Hematopoietic multipotent progenitor cell treated with erythropoietin and hydrocortisone succinate and interleukin-3 and kit ligand, for 6 days (in vitro differentiated cells): ENCODE measurements at places on chromosomes 11 and 22.

DNA sequence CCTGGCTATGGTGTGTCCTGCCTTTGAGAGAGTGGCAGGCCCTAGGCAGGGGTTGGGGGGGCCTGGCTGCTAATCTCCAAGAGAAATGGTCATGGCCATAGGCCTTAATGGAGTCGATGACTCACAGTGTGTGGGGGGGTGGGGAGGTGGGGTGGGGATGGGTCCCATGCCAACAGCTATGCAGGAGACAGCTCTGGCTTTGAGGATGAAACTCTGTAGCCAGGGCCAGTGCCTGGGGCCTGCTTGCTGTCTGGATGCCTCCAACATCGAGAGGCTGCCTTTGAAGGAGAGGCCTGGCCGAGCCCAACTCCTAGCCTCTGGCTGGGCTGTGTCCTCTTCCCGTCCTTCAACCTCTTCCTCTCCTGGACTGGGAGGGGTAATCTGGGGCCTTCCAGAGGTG lies 23.9 kb upstream of the TSPAN18 start:
- DNase-seq: no peak

DNA sequence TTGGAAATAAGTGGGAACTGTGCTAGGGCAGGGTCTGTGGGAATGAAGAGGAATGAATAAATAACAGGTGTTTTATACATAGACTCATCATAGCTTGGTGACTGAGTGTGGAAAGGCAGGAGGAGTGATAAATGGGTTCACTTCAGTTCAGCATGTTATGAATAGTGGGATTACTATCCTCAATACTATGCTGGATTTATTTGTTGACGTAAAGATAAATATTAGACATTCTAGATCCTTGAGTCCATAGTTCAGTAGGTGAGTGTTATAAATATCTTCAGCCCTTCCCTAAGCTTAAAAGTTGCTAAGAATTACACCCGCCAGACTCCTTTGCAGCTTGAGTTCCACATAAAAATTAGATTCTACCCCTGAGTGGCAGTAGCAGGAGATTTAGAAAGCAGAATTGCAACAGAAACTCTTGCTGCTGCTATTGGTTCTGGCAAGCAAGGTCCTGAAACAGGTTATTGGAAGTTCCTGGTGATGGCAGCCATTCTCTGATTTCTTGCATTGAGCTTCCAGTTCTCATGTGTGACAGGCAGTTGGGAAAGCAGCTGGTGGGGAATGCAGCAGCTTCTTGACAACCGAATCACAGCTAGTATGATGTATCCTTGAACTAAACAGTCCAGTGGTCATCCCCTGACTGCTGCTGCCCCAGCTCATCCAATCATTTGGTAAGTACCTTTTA lies 1558.9 kb downstream of the FAM181B start:
- no peak for DNase-seq

- no peak for DNase-seq
Observed at GRCh38 chr11:47388697-47389576, 10.6 kb upstream of the SPI1 start.

GRCh38 chr22:18057568-18058209 lies 20.1 kb upstream of the PEX26 start:
- DNase-seq: no peak

DNA sequence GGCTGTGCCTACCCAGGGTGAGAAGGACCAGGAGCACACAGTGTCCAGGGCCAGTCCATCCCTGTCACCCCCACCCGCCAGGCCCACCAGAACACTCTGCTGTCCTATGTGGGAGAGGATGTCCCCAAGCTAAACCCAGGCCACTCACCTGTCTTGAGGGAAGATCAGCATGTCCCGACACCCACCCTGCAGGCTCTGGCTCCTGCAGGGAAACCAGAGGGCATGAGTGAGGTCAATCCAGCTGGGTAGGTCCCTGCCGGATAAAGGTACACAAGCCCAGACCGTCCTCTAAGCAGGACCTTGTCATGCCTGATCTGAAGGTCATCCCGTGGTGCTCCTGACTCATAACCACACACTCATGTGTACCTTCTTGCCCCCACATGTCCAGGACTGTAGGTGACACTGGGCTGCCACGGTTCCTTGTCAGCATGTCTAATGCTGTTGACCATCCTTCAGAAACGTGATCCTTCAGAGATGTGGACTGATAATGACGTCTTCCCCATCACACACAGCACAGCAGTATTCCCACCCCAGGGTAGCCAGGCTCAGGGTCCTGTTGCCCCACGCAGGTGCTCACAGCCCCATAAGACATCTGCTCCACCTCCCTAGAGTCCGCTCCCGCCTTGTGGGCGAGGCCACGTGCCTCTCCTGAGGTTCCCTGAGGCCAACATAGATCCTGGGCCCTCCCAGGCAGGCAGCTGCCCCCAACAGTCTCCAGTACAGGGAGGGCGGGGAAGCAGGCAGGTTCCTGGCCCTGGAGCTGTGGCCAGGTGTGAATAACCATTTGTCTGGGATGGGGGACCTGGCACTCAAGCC lies 6.1 kb downstream of the ARVCF start:
- DNase-seq: no peak

- no peak for DNase-seq
Observed at GRCh38 chr22:23922921-23923320, 28.7 kb downstream of the MIF start.

- DNase-seq: peak; percentile 39
Observed at GRCh38 chr22:49983148-49984042, 22.8 kb downstream of the PIM3 start.

- DNase-seq: no peak
Observed at GRCh38 chr11:96373826-96374225, 15.9 kb downstream of the CCDC82 start.

GRCh38 chr11:92751594-92751993 lies 217.9 kb upstream of the MTNR1B start:
- no peak for DNase-seq

DNA sequence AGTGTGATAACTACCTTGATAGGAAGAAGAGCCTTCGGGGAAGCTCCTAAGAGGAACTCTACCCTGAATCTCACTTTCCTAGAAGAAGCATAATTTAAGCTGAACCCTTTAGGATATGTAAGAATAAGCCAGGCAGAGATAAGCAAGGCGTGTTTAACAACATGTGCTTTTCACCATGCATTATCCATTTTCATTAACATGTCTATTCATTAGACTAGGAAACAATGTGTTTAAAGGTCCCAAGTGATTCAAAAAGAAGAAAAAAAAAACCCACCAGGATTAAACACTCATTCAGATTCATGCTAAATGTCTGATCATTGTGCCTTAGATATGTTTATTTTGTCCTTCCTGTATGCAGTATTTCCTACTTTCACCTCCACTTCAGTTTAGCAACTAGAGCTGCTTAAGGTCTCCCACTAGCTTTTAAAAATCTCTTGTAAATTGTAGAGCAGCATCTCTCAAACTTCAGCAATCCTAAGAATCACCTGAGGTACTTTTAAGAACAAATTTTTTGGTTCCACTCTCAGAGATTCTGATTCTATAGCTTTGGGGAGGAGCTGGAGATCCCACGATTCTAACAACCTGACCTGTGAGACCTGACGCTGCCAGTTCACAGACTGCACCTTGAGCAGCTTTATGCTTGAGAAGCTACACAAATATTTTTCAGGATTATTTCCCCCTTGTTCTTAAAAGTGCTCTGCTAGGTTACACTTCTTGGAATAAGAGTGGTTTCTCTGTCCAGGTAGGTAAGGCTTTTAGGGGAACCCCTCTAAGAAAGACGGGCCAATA lies 955.4 kb upstream of the CCDC90B start:
- DNase-seq: no peak

DNA sequence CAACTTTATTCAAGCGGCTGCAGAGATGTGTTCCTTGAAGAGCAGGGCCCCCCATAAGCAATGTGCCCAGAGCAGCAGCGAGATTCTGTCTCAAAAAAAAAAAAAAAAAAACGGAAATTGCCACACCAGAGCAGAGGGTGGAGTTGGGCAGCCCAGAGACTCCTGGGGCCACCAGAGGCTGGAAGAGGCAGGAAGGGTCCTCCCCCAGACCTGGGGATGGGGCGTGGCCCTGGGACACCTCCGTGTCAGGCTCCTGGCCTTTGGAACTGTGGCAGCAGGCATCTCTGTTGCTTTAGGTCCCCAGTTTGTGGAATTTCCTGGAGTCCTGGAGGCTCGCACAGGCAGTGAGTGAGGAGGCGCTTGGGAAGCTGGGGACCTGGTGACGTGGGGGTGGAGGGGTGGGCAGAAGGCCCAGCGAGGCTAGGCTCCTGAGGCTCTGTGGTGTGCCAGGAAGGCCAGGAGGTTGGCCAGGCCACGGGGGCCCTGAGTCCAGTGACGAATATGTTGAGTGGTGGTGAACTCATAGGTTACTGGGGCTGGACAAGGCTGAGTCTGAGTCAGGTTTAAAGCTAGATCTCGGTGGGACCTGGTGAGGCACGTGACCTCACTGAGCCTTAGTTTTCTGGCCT lies 735.6 kb downstream of the BRD1 start:
- no peak for DNase-seq

DNA sequence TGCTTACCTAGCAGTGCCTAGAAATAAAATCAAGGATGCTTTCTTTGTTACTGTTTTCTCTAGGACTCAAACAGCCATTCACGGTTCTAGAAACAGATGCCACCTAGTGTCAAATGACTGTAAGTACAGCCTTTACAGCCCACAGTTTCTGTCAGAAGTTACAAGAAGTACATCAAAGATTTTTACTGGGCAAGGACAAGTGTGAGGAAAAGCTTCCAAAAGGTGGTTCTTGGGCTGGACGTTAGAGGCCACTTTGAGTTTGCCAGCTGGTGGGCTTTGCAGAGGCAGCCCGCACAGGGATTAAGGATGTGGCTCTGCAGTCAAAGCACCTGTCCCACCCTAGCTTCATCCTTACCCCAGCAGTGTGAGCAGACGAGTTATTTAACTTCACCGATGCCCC lies 6.9 kb downstream of the KMT5B start:
- peak; percentile 86 for DNase-seq

- DNase-seq: no peak
Observed at GRCh38 chr22:49956418-49956770, 4.2 kb upstream of the PIM3 start.

- peak; percentile 38 for DNase-seq
Observed at GRCh38 chr11:119783466-119784400, 54.7 kb upstream of the NECTIN1 start.

DNA sequence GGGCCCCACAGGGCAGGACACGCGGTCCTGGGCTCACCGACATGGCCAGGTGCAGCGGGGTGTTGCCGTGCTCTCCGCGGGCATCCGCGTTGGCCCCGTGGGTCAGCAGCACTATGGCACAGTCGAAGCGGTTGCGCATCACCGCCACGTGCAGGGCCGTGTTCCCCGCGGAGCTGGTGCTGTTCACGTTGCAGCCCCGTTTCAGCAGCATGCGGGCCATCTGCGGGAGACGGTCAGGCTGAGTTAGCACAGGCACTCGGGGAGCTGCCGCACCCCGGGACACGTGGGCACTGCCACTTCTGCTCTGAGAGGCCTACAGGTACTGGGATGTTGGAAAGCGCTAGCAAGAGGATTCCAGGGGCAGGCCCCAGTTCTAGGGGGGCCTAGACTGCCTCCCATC lies 22.3 kb upstream of the BAIAP2L2 start:
- no peak for DNase-seq

GRCh38 chr11:35185696-35186095 lies 46.7 kb downstream of the CD44 start:
- DNase-seq: no peak

DNA sequence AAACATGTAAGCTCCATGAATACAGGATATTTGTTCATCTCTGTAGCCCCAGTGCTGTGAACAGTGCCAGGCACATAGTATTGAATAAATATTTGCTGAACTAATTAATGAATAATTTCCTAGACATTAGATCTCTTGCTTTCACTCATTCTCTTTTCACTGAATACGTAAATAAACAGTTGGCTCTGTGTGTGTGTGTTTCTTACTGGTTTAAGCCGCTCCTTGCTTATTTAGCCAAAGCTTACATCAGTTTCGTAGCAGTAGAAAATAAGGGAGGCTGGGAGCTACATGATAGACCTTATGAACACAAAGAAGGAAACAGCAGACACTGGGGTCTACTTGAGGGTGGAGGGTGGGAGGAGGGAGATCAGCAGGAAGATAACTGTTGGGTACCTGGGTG lies 17.2 kb downstream of the KREMEN1 start:
- DNase-seq: no peak

DNA sequence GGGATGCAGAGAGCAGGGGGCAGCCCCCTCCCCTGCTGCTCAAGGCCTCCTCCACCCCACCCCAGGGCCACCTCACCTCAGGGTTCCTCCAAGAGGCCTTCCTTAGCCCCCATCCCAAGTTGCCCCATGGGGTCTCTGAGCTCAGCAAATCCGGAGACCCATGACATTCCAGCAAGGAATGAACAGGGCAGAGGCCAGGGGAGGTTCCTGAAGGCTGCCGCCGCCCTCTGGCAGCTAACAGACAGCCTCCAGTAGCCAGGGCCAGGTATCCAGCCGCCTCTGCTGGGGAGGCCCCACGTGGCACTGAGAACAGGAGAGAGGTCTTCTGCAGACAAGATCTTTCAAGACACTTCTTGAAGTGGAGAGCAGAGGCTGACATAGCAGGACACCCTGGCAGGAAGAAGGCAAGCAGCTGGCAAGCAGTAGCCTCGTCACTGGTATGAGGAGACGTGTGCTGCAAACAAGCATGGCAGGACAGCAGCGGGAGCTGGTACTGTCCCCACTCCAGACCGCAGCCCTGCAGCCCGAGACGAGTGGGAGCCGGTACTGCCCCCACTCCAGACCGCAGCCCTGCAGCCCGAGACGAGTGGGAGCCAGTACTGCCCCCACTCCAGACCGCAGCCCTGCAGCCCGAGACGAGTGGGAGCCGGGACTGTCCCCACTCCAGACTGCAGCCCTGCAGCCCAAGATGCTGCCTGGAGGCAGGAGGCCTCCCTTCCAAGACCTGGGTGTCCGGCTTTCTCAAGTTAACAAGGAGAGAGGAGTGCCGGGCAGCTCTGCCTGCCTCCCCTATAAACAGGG lies 190.6 kb downstream of the IGLL1 start:
- DNase-seq: no peak

DNA sequence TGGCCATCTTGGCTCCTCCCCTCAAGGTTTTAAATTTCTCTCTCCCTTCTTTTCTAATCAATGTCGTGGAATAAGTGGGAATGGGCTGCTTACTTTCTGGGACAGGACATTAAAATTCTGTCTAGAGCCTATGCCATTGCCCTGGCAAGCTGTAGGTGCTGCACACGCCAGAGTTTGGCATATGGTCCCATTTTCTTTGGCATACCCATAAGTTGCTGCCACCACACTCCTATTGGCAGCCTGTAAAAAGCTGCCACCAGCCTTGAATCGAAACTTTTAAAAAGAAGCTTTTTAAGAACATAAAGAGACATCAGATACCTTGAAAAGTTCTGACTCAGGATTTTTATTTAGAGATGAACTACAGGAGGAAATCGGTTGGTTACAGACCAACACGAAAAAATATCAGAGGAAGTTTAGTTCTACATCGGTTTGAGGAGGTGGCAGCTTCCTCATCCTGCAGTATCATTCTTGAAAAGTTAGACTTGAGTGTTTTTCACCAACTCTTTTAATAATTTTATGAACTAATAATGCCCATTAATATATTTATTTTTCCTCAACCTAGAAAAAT lies 517.8 kb upstream of the ANO5 start:
- no peak for DNase-seq

DNA sequence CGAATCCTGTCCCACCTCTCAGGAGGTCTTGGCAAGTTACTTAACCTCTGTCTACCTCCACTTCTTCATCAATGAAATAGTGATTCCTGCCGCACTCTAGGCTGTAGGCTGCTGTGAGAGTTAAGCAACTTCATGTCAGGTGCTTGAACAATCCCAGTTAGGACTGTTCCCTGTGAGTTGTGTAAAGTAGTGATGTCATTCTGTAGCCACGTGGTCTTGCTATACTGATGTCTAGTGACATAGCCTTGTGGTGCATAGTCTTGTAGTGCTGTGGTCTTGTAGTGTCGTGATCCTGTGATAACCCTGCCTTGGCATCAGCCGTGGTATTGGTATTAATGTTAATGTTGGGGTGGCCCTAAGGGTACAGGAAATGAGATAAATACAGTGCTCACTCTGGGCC lies 30.3 kb upstream of the PRR5 start:
- DNase-seq: peak; percentile 80
